ENCODE measurements at places on chromosomes 3 and 15.

DNA sequence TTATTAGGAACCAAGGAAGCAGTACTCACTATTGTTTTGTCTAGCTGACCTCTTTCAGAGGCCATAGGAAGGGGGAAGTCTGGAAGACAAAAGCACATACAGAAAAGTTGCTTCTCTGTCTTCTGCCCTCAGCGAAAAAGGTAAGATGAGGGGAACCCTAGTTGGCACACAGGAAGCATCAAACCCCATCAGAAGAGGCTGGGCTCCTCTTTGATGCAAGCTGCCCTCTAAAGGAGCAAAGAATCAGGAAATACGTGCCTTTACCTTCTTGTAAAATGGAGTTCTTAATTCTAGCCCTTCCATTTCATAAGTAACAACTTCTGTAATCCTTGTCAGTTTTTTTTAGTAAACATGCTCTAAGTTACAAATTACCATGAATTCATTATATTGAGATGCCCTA lies 12.5 kb downstream of the SPINK8 start:
- DNase-seq = no peak

DNA sequence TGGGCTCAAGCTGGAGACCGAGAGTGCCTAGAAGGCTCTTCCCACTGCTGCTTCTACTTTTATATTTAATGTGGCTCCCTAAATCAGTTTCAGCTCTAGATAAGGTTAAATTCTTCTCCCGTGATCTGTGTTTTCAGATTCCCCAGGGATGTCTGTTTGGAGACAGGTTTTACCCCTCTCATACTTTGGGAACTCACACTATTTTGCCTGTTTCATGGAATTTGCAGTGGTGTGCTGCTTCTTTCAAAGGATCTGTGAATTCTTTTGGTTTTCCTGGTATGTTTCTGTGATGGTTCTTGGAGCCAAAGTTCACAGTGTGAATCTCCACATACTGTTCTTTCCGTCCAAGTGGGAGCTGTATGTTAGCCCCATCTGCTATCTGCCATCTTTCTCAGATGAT lies 238.3 kb upstream of the SLITRK3 start:
- no peak for DNase-seq

DNA sequence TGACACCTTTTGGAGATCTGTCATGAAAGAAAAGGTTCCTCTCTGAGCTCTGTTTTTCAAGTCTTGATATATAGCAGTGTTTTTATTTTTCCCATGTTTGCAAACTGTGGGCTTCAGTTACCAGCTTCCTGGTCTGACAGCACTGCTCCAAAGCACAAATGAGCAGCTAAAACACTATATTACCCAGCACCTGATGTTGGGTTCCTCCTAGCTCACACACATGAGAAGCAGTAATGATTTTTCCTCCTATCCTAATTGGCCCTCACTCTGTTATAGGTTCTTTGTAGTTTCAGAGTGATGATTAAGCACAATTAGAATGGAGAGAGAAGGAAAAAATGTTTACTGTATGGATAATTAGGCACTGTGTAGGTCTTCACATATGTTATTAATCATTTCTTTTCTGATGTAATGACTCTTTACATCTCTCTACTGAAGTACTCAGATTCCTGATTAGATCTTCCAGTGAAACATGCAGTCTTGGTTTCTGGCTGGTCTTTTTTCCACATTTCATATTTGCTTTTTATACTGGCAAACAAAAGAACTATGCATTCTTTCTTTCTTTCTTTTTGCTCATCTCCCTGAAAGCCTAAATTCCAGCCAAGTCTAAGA lies 939.7 kb downstream of the NSUN3 start:
- DNase-seq = no peak

GRCh38 chr15:79357566-79357965 lies 46.7 kb downstream of the TMED3 start:
- DNase-seq = no peak

- DNase-seq = no peak
Measured at GRCh38 chr15:98785807-98786621, 137.7 kb downstream of the IGF1R start.

GRCh38 chr3:16993227-16993626 lies 108.5 kb downstream of the PLCL2 start:
- no peak for DNase-seq

- DNase-seq = no peak
Measured at GRCh38 chr15:94265982-94266381, 34.6 kb downstream of the MCTP2 start.

DNA sequence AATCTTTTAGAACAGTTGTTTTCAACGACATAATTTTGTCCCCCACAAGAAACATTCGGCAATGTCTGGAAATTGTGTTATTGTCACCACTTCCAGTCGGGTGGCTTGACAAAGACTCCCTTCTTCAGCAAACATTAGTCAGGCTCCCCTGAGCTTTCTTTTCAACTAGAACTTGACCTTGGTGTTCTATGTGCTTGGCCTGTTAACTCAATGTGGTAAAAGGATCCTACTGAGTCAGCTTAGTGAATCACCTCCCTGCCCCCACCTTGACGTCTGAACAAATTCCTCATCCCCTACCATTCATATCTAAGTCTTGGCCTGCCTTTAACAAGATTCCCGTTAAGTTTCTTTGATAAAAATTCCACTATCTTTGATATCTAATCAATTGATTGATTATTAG lies 465.0 kb upstream of the ROBO1 start:
- no peak for DNase-seq

DNA sequence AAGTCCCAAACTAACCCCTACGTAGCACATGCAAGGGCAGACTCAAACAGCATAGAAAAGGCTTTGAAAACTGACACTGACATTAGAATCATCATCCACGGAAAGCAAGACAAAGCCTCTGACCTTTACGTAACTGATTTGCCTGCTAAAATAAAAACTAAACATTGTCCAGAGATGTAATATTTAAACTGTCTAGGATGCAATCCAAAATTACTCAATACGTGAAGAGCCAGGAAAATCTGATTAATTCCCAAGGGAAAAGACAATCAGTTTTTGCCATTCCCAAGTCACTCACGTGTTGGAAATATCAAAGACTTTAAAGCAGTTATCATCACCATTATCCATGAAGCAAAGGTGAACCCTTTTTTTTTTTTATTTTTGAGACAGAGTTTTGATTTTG lies 13.3 kb upstream of the IQCF1 start:
- no peak for DNase-seq

GRCh38 chr15:78432664-78433063 lies 5.4 kb upstream of the IREB2 start:
- no peak for DNase-seq

DNA sequence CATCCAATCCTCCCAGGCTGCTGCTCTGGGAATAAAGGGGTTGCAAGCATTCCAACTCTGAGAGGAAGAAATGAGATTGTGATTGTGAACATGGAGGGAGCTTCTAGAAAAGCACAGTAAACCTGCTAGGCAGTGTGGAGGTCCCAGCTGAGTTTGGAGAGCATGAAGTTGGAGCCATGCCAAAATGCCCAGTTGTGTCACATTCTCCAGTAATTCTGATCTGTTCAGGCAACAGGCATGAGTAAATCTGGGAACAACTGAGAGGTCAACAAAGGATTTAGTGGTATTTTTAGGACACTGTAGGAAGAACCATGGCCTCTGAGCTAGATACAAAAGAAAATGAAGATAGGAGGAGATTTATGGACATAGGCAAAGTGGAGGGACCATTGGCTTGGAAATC lies 74.7 kb downstream of the CYP19A1 start:
- DNase-seq = no peak

- no peak for DNase-seq
Measured at GRCh38 chr3:17407576-17407975, 334.9 kb downstream of the TBC1D5 start.

DNA sequence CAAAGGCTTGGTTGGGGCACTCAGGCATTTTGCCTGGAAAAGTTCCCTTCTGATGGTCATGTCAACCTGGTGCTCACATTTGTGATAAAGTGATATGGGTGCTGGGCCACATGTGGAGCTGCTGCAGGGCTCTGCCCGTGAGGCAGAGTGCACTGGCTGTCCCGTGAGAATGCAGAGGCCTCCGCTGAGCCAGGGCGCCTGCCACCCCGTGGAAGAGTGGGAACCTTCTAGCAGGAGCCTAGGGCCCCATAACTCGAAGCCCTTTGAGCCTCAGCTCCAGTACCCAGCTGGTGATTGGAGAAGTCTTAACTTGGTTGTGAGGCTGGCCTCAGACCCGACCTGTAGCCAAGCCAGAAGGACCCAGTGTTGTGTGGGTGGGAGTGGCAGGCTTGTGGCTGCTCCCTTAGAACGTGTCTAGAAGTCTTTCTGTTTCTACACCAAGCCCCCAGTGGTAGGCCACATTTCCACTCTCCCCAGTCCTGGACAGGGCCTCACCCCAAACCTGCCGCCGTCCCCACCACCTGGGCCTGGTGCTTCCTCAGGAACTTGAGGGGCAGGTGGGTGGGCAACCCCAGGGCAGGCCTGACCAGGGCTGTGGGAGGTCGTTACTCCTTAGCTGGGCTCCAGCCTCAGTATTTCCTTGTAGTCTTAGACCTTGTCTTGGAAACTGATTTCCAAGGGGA lies 19.7 kb downstream of the SEC61A1 start:
- no peak for DNase-seq

- DNase-seq = no peak
Measured at GRCh38 chr3:188769831-188770230, 401.9 kb upstream of the TPRG1 start.

GRCh38 chr15:85964471-85964870 lies 115.2 kb upstream of the AGBL1 start:
- no peak for DNase-seq

DNA sequence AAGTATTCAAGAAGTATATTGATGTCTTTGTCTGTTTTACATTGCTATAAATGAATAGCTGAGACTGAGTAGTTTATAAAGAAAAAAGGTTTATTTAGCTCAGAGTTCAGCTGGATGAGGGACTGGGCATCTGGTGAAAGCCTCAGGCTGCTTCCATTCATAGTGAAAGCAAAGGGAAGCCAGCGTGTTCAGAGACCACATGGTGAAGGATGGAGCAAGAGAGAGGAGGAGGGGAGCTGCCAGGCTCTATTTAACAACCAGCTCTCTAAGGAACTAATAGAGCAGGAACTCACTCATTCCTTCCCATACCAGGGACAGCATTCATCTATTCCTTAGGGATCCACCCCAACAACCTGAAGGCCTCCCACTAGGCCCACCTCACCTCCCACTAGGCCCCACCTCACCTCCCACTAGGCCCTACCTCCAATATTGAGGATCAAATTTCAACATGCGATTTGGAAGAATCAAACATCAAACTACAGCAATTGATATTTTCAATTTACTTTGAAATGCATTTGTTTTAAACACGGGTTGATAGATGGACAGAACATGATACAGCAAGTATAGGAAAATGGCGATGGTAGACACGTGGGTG lies 167.5 kb upstream of the HES1 start:
- DNase-seq = no peak

- no peak for DNase-seq
Measured at GRCh38 chr3:104360038-104360437, 1006.7 kb upstream of the ALCAM start.

DNA sequence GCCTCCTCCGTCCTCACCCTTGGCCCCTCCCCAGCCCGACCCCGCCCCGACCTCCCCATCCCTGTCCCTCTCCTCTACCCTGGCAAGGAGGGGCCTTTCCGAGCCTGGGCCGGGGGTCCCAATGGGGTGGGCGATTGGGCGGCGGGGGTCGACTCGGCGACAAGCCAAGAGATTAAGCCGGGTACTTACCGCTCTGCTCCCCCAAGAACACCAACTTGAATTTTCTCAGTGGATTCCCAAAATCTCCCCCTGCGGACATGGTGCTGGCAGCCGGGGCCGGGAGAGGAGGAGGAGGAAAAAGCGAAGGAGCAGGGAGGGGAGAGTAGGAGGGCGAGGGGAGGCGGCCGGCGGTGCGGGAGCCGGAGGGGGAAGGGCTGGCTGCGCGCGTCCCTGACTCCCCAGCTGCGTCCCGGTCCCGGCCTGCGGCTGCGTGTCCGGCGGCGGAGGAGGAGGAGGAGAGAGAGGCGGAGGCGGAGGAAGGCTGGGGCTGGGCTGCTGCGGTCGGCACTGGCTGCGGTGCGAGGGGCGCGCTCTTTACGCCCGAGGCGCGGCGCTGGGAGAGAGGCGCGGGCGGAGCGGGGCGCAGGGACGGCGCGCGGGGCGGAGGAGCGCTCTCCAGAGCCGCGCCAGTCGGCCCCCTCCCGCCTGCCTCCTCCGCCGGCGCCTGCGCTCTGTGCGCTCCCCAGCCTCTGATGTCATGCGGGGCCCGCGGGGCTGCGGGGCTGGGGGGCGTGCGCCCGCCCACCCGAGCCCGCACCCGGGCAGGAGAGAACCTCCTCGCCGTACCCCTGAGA lies at the start of gene RAB6B:
Gene RAB6B, minus strand, starts transcription at position 675 of the 794 bp plus-strand sequence. Its CDS starts 416 bp downstream, at position 259.
- DNase-seq = no peak

DNA sequence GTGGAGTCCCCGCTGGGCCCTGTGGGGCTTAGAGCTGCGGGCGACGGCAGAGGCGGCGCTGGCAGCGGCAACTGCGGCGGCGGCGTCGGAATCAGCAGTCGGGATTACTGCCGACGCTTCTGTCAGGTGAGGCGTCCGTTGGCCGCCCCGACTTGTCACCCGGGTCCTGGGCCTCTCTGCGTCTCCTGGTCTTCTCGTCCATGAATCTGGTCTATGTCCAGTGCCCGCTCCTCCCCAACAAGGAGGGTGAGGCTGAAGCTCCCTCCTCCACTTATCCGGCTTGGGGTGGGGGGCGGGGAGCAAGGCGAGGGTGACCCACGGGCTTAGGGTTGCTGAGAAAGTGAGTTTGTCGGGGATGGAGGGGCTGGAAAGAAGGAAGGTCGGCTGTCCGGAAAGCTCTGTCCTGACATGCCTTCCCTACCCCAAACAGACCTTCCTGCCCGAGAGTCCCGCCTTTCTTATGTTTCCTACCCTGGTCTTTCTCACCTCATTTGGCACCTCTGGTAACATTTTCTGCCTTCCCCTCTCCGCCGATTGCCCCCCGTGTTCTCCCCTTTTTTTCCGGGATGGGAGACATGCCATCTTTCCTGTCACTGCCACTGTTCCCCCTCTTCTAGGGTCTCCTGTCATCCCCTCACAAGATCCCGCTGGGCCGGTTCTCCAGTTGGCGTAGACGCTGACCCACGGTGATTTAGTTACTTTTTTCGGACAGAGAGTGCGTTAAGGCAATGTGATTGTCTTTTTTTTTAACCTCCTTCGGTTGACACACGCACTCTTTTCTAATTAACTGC lies 520 bp downstream of the ZNF654 start:
- no peak for DNase-seq

- DNase-seq = no peak
Measured at GRCh38 chr15:39181940-39182339, 398.9 kb upstream of the THBS1 start.

- no peak for DNase-seq
Measured at GRCh38 chr3:125381743-125382142, 6.6 kb upstream of the ZNF148 start.

DNA sequence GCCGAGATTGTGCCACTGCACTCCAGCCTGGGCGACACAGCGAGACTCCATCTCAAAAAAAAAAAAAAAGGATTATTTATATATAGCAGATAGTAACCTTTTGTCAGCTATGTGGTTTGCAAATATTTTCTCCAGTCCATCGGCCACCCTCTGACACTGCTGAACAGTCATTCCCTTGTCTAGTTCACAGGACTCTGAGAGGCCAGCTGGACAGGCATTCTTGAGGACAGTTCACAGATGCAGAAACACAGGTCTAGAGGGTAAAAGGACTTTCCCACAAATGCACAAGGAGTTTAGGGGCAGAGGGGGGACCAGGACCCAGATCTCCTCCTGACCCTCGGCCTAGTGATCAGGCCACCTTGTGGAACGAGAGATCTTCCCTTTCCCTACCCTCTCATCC lies 7.5 kb upstream of the TMEM40 start:
- no peak for DNase-seq

Data from T-helper 1 cell (primary cell).